ENCODE measurements at places on chromosomes 12 and 14.

- no peak for DNase-seq
These were observed 32.0 kb downstream of the INSM2 start for GRCh38 chr14:35565871-35566464.

DNA sequence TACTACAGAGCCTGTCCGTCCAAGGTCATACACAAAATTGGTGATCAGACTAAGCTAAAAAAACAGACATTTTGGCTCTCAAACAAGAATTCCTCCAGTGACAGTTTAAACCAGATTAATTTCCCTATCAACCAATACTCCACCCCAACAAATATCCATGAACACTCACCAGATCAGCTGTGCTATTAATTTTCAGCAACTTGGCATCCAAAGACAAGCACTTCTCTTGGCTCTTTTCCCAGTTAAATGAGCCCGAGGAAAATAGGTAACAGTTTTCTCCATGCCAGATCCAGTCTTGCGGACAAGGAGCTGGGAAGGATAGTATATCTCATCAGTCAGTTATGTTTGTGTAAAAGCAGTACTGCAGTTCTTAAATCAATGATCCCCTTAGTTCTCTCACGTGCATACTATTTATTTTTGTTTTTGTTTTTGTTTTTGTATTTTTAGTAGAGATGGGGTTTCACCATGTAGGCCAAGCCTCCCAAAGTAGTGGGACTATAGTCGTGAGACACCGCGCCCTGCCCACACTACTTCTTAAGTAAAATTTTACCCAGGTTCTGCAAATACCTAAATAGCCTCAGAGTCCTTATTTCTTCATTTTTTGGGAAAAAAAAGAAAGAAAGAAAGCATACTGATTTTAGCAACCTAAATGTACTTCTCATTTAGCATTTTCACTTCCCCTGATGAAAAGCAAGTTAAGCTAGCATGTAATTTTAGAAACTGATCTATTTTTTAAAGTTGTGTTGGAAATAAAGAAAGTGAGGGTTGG, 11.1 kb downstream of the OLR1 start:
- DNase-seq, result no peak

DNA sequence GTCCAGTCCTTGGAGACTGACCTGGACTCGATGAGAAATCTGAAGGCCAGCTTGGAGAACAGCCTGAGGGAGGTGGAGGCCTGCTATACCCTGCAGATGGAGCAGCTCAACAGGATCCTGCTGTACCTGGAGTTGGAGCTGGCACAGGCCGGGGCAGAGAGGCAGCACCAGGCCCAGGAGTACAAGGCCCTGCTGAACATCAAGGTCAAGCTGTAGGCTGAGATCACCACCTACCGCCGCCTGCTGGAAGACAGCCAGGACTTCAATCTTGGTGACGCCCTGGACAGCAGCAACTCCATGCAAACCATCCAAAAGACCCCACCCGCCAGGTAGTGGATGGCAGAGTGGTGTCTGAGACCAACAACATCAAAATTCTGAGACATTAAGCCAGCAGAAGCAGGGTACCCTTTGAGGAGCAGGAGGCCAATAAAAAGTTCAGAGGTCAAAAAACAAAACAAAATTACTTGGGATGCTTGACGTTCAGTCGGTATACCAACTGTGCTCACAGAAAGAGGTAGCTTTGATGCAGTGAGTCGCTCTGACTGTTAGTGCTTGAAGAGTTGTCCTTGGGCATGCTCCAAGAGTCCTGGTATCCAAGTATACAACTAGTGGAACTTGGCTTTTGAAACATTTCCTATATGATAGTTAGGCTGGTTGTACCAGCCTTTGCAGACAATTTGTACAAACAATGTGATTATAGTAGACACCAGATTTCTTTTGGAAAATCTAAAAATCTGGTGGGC, 4.8 kb downstream of the MED6 start:
- DNase-seq, result no peak

GRCh38 chr12:2650261-2651067, 144.3 kb upstream of the FKBP4 start:
- no peak for DNase-seq

- DNase-seq, result no peak
These were observed 120.8 kb upstream of the WSCD2 start for GRCh38 chr12:108008163-108008905.

DNA sequence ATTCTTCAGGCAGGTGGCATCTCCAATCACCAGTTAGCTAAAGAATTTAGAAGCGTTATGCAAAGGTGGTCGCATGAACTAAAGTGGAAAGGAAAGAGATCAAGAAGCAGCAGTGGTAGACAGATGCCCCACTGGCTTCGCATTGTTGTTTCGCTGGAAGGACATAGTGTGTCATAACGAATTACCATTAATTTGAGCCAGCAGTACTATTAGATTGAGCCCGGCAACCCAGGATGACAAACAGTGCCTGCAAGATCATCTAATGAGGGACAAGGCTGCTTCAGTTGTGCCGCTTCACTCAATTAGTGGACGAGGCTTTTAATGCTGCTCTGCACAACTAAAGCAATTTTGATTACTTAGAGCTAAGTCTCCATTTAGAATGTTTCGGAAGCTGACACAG, 274.5 kb upstream of the SOX5 start:
- no peak for DNase-seq

GRCh38 chr12:39772821-39773259, 153.2 kb upstream of the ABCD2 start:
- DNase-seq, result no peak

- DNase-seq, result no peak
These were observed 3.7 kb downstream of the NUAK1 start for GRCh38 chr12:106135075-106135474.

- DNase-seq, result no peak
These were observed 16.6 kb upstream of the LRTM2 start for GRCh38 chr12:1803736-1804135.

GRCh38 chr12:16972923-16973770, 367.2 kb upstream of the LMO3 start:
- no peak for DNase-seq

DNA sequence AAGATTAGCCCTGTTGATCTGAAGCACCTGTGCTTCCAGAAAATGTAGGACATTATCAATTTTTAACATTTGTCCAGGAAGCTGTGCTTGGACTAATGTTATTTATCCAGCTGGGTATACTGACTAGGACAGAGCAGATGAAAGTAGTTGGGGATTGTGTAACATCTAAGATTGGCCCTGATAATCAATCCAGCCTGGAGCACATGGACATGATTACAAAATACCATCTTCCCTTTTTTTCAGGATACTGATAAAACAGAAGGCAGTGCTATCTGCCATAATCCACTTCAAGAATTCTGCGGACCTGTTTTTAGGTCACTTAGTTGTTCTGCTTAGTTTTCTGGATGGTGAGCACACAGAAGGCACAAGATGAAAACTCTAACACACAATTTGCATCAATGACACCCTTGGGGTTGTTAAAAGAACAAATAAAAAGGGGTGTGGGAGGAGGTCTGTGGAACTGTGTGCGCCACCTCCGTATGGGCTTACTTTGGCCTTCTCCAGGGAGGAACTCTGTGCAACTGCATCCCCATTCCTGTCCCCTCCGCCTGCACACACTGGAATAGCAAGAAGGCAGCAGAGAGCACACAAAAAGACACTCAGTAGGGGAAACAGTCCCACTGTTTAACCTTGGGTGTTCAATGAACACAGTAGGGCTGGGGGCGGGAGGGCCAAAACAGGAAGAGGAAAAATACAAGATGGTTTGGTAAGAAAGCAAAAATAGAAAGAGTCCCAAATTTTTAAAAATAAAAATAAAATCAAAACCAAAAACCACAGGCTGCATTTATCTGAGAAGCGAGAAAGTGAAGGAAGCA, 31.1 kb upstream of the DUSP6 start:
- no peak for DNase-seq

DNA sequence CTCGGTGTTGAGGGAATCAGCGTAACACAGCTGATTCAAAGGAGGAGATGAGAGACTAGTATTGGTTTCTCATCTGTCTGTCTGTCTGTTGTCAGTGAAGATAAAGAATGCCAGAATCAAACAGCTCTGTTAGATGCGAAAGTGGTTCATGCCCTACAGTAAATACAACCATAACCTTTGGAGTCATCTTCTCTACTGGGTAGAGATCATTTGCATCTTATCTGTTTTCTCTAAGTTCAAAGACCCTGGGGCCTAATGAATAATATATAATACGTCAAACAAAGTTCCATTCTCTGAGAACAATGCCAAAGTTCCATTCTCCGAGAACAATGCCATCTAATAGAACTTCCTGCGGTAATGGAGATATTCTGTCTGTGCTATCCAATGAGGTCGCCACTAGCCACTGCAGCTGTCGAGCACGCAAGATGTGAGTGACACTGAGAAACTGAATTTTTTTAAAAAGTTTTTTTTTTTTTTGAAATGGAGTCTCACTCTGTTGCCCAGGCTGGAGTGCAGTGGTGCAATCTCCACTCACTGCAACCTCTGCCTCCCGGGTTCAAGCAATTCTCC, 6.6 kb downstream of the IL31 start:
- no peak for DNase-seq

DNA sequence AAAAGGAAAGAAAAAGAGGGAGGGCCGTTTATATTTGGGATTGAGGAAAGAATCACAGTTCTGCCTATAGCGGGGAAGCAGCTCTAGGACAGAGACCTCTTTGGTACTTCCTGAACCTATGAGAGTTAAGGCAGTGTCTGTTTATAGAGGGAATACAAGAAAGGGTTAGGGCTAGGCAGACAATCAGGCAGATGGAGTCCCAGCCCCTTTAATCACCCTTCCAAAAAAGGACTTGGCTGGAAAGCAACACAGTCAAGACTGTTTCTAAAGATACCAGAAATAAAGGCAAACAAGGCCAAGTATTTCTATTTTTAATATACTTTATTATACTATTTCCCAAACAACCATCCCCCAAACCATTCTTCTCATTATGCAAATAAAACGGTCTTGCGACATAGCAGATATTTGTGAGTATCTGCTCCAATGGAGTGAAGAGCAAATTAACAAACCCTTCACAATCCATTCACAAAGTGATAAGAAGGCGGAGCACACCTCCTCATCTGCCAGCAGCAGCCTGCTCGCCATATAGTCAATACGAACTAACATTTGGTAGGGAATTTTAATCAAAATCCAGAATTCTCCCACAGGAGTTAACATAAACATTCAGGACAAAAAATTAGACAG, 697 bp upstream of the GRIP1 start:
- DNase-seq, result no peak

DNA sequence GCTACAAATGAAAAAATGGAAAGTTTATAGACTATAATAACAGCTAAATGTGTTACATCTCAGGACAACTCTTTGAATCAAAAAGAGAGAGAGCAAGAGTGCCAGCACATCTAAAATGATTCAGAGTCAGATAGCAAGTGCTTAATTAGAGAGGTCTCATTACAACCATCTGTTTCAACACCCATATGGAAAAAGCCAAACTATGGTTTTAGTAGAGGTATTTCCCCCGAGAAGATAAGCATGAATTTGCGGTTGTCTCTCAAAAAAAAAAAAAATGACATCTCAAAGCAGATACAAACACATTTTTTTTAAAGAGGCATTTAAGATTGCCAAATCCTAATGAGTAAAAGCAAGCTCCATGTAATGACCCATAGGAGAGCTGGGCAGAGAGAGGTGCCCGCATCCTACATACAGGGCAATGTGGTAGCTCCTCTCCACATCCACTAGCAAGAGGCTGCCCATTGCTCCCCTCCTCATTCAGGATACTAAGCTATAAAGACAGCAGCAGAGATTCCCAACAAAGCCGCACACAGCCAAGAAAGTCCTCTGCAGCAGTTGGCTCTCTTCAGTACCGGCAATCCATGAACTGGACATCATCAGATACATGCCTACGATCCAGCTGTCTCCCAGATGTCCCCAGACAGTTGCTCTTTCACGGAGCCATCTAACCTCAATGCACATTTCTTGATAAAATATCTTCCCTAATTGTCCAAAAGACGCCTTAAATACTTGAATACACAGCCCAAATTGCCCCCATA, 100.4 kb downstream of the EFCAB11 start:
- DNase-seq, result no peak

DNA sequence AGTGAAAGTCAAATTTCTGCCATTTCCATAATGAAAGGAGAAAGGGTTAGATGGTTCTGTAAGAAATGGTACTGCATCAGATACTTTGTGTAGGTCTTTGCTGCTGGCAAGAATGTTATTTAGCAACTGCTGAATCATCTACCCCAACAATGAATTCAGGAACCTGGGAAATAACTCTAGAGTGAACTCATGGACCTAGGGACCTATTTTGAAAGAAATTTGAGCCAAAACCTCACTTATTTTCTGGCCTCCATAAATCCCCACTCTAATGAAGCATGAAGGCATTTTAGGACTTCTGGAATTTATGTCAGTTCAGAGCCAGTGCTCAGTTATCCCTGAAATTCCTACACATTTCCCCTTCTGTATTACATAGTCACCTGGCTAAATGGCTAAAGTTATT, 50.9 kb upstream of the CPNE8 start:
- no peak for DNase-seq

DNA sequence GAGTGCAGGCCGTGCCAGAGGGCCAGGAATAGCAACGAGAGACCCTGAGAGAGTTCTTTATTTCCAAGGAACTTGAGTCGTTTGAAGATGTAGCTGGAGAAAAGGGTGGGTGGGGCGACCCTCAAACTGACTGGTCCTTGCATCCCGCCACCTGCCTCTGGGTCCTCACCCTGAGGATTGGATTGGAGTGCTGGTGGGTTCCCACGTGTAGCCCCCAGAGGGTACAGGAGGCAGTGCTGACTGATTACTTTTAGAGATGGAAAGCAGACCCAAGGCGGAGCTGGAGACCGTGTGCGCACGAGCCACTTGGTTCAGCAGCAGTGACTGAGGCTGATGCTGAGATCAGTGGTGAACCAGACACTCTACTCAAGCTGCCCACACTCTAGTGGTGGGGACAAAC, 6.9 kb downstream of the EMG1 start:
- no peak for DNase-seq

DNA sequence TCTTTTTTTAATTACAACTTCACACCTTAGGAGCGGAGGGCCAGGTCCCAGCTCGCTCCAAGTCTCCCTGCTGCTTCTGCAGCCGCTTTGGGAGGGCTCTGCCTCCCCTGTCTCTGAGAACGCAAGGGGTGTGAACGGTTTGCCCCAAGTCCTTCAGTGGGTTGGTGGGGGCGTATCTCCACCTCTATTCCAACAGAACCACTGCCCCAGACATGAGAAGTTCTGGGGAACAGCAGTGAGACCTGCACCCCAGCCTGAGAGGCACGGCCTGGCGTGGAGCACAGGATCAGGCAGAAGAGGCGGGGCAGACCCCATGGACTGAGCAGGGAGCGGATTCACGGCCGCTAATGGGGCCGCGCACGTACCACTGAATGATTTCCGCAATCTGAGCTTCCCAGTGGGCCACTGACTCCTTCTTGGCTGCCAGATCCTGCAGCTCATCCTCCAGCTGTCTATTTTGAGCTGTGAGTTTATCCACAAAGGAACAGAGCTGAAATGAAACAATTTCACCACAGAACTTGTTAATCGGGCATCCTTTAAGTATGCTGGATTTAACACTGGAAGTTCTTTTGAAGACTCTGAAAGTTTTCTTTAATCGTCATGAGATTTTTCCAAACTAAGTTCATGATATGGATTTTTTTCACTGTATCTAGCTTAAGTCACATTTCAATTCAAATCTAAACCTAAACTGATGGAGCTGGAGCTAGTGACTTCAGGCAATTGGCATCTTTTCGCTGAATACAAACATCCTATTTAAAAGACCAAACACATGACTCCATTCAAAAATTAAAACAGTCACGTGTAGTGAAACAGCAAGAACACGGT, 44.4 kb downstream of the AMN start:
- DNase-seq, result no peak

- DNase-seq, result no peak
These were observed 378.9 kb upstream of the PRICKLE1 start for GRCh38 chr12:42968426-42968825.

GRCh38 chr12:82504409-82504808, 146.1 kb downstream of the METTL25 start:
- DNase-seq, result no peak

GRCh38 chr12:69658203-69658602, 40.9 kb downstream of the BEST3 start:
- no peak for DNase-seq
